ENCODE measurements at places on chromosomes 11 and 22. TPM values are rescaled to one million over a fixed set of nuclear protein-coding genes. Genes with fewer than 3 reads are reported as not detected.

DNA sequence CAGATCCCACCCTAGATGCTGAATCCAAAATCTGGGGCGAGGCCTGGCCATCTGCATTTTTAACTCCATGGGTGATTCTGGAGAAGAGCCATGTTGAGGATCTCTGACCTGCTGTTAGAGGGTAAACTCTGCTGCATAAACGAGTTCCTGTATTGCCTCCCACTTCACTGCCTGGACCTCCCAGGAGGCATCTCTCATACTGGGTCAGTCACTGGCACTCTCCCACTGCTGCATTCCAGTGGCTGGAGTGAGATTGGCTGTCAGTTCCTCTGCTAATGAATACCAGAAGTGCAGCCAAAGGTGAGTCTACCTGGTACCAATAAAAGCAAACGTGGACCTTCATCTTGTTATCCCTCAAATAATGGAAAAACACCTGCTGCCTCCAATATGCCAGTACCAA is 10.3 kb downstream of the POLDIP3 start:
- H3K4me3 ChIP-seq: no peak overlapping the region
- peak; percentile 51 for DNase-seq
- H3K4me1 ChIP-seq: peaks cover 65% of the 10 kb centered on the region

GRCh38 chr11:76637491-76638269 is 32.9 kb downstream of the LRRC32 start:
- DNase-seq: no peak
- H3K4me1 ChIP-seq: no peaks in the 10 kb centered on the region
- no peaks in the 10 kb centered on the region for H3K36me3 ChIP-seq
- no peak overlapping the region for H3K27ac ChIP-seq
- H3K4me3 ChIP-seq: no peak overlapping the region
- H3K27me3 ChIP-seq: no peaks in the 10 kb centered on the region

DNA sequence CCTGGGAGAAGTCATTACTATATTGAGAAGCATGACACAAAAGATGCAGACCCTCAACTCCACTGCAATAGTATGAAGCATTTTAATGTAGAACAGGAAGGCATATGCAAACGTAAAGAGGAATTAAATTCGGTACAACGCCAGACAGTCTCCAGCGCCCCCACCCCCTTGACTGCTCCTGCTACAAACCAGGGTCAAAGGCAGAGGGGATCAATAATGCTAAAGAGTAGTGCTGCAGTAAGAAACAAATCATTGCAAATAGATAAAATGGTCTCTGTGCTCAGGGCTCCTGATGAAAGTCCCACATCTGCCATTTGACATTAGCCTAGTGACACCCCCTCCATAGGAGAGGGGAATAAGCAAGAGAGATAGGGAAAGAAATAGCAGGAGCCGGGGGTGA is 164.9 kb upstream of the BLID start:
- H3K27me3 ChIP-seq: no peaks in the 10 kb centered on the region
- no peak overlapping the region for H3K27ac ChIP-seq
- no peak for DNase-seq
- H3K4me3 ChIP-seq: no peak overlapping the region

DNA sequence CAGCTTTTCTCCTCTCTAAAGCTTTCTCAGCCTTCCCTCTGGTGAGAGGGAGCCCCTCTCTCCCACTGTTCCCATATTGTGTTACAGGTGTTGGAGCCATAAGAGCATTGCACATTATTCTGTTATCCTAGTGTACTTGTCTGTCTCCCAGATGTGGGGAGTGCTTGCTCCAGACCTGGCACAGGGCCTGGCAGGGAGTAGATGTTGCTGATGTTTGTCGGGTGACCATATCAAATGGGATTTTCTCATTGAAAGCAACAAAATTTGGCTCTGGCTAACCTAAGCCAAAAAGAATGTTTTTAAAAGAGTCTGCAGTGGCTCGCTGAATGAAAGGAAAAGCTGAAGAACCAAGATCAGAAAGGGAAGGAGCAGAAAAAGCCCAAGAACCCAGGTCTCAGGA is 41.1 kb downstream of the CYB5R2 start:
- no peaks in the 10 kb centered on the region for H3K4me1 ChIP-seq
- no peak overlapping the region for H3K4me3 ChIP-seq
- DNase-seq: no peak
- H3K27me3 ChIP-seq: no peaks in the 10 kb centered on the region

DNA sequence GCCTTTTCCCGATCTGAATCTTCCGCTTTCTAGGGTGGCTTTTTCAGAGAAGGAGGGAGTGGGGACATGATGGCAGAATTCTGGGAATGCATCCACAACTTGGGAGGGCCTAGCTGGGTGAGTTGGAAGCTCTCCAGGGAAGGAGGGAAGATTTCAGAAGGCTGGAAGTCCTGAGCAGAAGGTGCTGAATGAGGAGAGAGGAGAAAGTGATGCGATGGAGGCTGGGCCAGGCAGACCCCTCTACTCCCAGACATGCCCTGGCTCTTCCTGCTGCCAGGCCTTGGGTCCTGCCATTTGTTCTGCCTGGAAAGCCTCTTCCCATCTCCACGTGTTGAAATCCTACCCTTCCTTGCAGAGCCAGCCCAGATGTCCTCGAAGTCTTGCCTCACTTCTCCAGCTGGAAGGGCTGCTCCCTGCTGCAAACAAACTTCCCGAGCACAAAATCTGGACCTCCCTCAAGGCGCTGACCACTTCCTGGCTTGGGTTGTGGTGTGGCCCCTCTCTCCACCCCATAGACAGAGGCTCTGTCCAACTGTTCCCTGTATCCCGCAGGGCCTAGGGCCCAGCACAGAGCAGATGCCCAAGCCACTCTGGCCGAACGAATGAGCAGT is 16.8 kb downstream of the LRRC32 start:
- no peaks in the 10 kb centered on the region for H3K36me3 ChIP-seq
- peaks cover 22% of the 10 kb centered on the region for H3K4me1 ChIP-seq
- DNase-seq: no peak
- H3K27me3 ChIP-seq: no peaks in the 10 kb centered on the region
- peak overlapping the region; percentile 41 for H3K27ac ChIP-seq

DNA sequence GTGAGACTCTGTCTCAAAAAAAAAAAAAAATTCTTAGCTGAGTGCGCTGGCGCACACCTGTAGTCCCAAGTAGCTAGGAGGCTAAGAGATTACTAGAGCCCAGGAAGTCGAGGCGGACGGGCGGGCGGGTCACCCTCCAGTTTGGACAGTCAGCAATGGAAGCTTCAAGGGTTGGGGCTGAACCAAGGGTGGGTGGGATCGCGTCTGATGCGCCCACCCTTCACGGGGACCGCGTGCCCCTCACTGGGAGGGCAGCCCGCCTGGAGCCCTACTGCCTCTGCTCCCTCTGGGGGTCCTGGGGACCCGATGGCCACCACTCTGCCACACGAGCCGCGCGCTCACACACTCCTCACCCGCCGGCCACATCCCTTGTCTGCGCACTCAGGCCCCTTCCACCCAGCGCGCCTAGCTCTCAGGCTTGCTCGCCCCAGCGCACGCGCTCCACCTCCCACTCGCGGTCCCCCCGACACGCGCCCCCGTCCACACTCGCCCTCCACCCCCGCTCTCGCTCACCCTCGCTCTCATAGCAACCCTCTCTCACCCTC is 494 bp downstream of the CHID1 start:
- H3K36me3 ChIP-seq: no peaks in the 10 kb centered on the region
- H3K4me1 ChIP-seq: peaks cover 35% of the 10 kb centered on the region
- H3K27ac ChIP-seq: peak overlapping the region; percentile 70

DNA sequence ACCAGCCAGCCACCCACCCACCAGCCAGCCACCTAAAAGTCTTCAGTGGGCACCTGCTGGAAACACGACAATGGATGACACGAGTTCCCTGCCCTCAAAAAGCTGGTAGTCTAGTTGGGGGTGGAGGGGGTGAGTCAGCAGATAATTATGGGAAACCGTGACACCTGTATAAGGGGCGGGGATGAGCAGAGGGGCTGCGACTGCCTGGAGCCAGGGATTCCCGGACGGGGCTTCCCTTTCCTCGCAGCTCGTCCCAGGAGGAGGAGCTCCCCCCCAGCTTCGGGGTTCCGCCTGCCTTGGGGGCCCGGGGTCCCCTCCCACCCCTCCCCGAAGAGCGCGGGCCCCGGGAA is 2.3 kb upstream of the RTN4RL2 start:
- H3K27ac ChIP-seq: no peak overlapping the region
- H3K4me3 ChIP-seq: peak overlapping the region; percentile 42
- H3K36me3 ChIP-seq: no peaks in the 10 kb centered on the region
- peaks cover 41% of the 10 kb centered on the region for H3K4me1 ChIP-seq
- no peak for DNase-seq

DNA sequence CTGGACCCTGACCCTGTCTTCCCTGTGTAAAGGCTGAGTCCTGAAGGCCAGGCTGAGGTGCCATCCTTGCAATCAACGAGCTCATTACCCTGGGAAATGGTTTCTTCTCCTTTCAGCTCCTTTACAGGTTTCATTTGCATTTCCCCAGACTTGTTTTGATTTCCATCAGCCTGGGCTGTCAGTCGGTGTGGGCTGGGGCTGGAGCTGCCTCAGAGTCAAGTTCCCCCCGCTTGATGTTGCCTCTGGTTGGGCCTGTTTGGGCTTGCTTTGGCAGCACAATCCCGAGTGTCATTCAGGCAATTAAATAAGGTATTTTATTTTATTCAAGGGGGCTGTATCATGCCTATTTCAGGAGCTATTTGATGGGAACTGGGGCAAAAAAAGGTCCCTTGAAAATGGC is 424.9 kb downstream of the INSC start:
- H3K4me1 ChIP-seq: no peaks in the 10 kb centered on the region
- DNase-seq: no peak
- H3K27ac ChIP-seq: no peak overlapping the region
- H3K36me3 ChIP-seq: no peaks in the 10 kb centered on the region
- H3K27me3 ChIP-seq: no peaks in the 10 kb centered on the region

GRCh38 chr11:71986131-71986530 is 12.6 kb upstream of the IL18BP start:
- H3K4me3 ChIP-seq: no peak overlapping the region
- peak overlapping the region; percentile 9 for H3K27ac ChIP-seq
- peaks cover 50% of the 10 kb centered on the region for H3K36me3 ChIP-seq
- no peaks in the 10 kb centered on the region for H3K27me3 ChIP-seq
- peaks cover 12% of the 10 kb centered on the region for H3K4me1 ChIP-seq

DNA sequence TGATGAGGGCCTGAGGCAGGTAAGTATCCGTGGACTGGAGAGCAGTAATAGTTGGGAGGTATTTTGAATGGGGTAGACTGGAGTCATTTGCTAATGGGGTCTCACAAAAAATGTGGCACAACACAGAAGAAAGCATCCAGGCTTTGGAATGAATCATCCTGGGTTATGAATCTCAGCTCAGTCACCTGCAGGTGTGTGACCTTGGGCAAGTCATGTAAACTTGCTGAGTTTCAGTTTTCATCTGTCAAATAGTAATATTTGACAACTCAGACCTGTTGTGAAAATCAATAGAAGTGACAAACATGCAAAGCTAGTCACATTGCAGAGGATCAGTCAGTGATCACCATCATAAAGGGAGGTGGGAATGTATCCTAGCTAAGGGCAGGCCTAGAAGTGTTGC is 232.0 kb upstream of the TENM4 start:
- no peak overlapping the region for H3K27ac ChIP-seq
- H3K27me3 ChIP-seq: no peaks in the 10 kb centered on the region
- no peak overlapping the region for H3K4me3 ChIP-seq
- no peaks in the 10 kb centered on the region for H3K4me1 ChIP-seq

DNA sequence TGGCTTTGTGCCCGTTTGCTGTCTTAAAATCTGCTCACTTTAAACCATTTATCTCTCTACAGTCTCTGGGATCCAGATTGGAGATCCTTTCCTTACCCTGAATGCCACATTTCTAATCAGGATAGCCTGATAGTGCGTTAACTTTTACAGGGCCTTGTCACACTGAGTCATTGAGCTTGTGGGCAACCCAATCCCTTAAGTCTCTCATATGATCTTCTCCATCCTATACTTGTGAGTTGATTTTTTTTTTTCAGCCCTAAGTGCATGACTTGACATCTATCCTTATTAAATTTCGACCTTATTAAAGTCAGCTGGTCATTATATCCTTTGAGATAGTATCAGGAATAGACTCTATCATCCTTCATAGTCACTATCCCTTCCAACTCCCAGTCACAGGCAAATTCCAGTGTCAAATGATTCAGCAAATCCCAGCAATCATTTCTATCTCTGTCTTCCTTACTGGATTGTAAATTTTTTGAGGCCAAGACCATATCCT is 57.7 kb downstream of the TEAD1 start:
- H3K4me3 ChIP-seq: no peak overlapping the region
- no peaks in the 10 kb centered on the region for H3K27me3 ChIP-seq
- H3K4me1 ChIP-seq: peaks cover 24% of the 10 kb centered on the region
- H3K36me3 ChIP-seq: no peaks in the 10 kb centered on the region

GRCh38 chr11:34331736-34332135 is 26.1 kb downstream of the ABTB2 start:
- no peak for DNase-seq
- no peaks in the 10 kb centered on the region for H3K36me3 ChIP-seq
- H3K4me1 ChIP-seq: no peaks in the 10 kb centered on the region
- no peak overlapping the region for H3K27ac ChIP-seq
- no peak overlapping the region for H3K4me3 ChIP-seq

DNA sequence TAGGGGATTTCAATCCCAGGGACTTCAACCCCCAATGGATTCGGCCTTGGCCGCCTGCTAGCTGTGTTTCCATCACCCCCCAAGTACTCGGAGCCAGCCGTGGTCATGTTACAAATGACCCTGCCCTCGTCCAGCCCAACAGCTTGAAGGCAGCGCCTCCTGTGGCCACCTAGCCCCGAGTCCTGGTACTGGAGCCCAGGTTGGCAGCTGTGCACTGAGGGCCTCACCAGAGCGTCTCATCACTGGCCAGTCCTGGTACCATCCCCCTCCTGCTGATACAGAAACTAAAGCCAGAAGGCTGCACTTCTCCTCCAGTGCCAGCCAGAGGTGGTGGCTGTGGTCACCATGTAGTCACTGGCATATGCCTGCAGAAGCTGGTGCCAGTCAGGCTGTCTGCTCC is 44.9 kb upstream of the FADD start:
- no peak for DNase-seq
- no peak overlapping the region for H3K27ac ChIP-seq
- H3K4me3 ChIP-seq: no peak overlapping the region
- H3K36me3 ChIP-seq: no peaks in the 10 kb centered on the region

DNA sequence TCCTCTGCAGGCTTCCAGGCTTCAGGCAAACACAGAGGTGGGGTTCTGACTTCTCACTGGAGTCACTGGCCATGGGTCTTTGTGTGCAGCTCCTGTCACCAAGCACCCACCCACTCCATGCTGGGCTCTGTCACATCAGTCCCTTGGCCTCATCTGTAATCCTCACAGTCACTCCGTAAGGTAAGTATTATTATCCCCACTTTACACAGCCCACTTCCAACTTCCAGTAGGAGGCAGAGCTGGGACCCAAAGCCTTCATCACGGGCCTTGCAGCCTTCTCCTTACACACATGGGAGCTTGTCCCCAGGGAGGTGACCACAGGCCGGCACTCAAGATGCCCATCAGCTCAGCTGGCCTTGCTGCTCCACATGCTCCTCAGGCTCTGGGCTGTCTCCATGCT is 266.7 kb upstream of the B3GAT1 start:
- no peaks in the 10 kb centered on the region for H3K27me3 ChIP-seq
- H3K4me3 ChIP-seq: no peak overlapping the region
- no peaks in the 10 kb centered on the region for H3K4me1 ChIP-seq
- no peak overlapping the region for H3K27ac ChIP-seq

DNA sequence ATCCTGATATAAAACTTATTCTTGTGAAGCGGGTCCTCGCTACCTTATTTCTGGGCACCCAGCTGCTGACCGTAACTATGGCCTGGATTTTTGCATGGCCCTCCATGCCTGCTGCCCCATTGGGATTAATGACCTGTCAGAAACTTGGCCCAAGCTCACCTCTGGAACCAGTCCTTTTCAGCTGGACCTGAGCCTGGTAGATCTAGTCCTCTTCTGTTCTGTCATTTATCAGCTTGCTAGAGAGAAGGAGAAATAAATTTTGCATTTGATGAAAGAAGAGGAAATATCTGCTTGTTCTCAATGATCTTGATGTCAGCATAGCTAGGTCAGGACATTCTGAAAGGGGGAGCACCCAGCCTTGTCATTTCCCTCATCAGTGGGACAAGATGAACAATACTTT is 387.8 kb upstream of the LARGE1 start:
- no peaks in the 10 kb centered on the region for H3K36me3 ChIP-seq
- DNase-seq: no peak
- no peaks in the 10 kb centered on the region for H3K4me1 ChIP-seq

PIK3IP1 gene
- polyA plus RNA-seq: 7.6 TPM

RIBC2 gene
- polyA plus RNA-seq: 0.56 TPM
